Stimulated activated CD4-positive, alpha-beta T cell treated with anti-CD3 and anti-CD28 coated beads, Interleukin-2, amount 100 ng/mL, for 24 hours (primary cell): ENCODE measurements at places on chromosomes 13 and 19.

DNA sequence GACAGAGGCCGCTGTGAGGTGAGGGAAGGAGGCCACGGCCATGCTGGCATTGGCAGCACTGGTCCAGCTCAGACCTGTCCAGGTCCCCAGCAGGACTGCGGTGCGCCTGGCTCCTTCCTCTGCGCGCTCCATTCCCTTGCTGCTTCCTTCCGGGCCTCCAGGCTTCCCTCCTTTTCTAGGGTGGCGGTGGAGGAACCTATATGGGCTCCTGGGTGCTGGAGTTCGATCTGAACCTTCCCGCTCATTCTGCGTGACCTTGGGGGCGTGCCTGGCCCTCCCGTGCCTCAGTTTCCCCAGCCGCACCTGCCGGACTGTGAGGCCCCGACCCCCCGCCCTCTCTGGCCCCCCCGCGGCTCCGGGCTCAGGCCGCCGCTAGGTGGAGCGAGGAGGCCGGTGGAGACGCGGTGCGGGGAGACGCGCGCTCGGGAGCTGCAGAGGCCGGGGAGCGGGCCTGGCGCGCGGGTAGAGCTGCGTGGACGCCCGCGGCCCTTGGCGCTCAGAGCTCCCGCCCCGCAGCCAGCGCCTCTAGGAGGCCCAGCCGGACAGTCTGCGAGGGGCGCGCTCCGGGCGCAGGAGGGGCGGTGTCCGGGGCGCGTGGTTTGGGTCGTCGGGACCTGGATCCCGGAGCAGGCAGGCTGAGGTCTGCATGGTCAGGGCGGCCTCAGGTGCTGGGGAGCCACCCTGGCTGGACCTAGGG lies 29.9 kb downstream of the EFNA2 start:
- peak; percentile 55 for DNase-seq

DNA sequence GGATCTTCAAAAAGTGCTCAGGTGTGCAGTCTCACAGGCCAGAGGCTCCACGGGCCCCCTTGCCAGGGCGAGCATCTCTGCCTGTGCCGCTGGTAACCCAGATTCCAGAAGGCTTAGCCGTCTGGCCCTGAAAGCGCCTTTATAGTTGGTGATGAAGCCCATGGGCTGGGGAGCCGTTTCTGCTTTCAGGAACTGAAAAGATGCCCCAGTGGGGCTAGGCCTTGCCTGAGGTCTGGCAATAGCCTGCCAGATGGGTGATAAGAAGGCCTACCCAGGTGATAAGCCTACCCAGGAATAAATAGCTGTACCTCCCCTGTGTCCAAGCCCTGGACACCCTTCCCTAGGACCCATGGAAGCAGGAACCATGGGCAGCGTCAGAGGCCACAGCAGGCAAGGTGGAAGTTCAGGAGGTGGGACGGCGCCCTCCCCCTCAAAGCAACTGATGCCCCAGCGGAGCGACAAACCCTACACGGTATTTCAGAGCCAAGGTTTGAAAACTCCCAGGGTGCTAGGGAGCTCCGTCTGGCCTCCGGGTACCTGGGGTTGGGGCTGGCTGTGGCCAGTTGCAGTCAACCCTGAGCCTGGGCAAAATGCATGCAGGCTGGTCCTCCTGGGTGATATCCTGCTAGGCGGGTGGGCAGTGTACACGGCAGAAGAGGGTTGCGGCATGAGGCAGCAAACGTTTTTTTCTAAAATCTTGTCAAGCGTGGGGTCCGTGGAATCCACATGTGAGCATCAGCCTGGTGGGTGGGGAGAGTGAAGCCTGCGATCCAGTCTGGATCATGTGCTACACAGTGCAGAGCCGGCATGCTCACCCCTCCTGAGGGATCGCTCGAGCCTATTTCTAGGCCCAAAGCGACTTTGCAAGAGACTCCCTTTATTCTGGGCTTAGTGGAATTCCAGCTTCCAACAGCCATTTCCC lies 45.3 kb downstream of the ACTN4 start:
- no peak for DNase-seq

- DNase-seq, result no peak
Observed at GRCh38 chr19:50425581-50425980, 6.8 kb downstream of the SPIB start.

DNA sequence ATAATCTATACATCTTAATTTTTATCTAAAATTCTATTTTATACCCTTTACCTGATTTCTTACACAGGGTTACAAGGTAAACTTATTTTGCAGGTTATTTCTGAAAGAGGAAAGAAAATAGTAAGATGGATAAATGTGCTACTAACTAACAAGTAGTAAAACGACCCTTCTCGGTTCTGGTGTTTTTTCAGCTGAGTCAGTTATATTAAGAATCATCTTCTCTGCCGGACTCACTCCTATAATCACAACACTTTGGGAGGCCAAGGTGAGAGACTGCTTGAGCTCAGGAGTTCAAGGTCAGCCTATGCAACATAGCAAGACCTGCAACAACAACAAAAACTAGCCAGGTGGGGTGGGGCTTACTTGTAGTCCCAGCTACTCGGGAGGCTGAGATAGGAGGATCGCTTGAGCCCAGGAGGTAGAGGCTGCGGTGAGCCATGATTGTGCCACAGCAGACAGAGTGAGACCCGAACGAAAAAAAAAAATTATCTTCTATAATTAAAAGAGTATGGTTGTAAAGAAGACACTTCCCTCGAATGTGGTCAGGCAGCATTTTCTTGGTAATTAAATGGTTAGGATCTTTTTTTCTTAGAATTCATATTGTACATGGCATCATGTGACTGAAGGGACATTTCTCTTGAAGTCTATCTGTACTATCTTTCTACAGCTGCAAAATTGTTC lies 27.9 kb upstream of the RCBTB2 start:
- DNase-seq, result no peak

GRCh38 chr19:14147797-14148605 lies 11.6 kb upstream of the ASF1B start:
- peak; percentile 58 for DNase-seq

GRCh38 chr13:91134803-91135184 lies 212.7 kb upstream of the MIR17HG start:
- DNase-seq, result no peak

DNA sequence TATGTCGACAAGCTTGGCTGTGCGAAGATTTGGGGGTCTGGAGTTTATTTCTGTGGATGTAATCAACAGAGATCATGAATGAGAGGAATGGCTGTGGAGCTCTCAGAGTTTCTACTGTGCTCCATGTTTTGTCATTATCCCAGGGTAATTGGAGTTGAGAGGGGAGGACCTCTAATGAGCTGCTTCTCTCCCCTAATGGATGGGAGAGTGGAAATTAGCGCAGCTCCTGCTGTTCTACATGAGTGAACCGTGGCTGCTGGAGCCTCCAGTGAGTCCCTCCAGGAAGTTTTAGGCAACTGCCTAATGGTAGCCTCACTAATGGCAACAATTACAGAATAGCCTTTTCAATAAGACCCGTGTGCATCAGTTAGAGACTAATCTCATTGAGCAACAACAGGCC lies 31.3 kb upstream of the FGF9 start:
- no peak for DNase-seq

- no peak for DNase-seq
Observed at GRCh38 chr13:33270895-33271538, 14.5 kb downstream of the STARD13 start.

DNA sequence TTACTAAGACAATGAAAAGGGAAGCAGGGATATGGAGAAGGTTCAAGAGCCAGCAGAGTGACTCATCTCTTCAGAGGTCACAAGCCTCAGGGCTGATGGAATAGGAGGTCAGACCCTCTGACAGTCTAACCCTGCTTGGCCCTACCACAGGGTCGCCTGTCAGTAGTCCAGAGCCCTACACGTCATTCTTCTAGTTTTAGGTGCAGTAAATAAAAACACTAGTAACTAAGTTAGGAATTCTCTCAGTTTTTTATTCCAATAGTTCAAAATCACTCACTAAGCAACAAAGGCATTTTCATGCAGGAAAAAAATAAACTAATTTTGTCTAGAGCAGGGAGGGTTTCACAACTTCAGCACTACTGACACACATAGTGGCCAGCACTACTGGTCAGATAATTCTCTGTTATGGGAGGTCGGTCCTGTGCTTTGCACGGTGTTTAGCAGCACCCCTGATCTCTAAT lies 27.2 kb downstream of the FOXO1 start:
- no peak for DNase-seq

DNA sequence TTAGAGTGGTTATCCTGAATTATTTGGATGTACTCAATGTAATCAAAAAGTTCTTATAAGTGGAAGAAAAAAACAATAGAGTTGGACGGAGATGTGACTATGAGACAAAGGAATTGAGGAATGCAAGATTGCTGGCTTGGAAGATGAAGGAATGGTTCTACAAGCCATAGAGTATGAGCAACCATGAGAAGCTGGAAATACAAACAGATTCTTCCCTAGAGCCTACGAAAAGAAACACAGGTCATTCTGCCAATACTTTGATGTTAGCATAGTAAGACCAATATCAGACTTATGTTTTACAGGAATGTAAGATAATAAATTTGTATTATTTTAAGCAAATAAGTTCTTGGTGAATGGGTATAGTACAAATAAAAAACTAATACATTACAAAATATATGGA lies 249.2 kb downstream of the DIAPH3 start:
- no peak for DNase-seq

- peak; percentile 80 for DNase-seq
Observed at GRCh38 chr19:13212759-13213330, 62.6 kb downstream of the IER2 start.

- no peak for DNase-seq
Observed at GRCh38 chr13:41944635-41945397, 16.1 kb downstream of the VWA8 start.

DNA sequence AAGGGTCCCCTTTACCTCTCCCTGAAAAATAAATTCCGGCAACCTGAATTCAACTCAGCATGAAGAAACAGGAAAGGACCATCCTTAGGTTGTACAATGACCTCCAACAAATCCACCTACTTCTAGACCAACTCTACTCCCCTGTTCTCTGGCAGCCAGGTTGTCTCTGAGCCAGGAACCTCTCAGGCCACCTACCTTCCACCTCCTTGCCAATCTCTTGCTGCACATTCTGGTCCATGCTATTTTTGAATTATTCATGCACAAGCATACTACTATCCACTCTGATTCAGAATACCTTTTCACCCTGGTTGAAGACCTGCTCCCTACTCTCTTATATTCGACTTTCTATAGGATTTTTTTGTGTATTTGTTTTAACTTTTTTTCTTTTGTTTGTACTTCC lies 415.0 kb upstream of the ZNF507 start:
- DNase-seq, result no peak

- no peak for DNase-seq
Observed at GRCh38 chr13:50243931-50244330, 228.7 kb downstream of the KCNRG start.

GRCh38 chr13:109985871-109986450 lies 199.6 kb upstream of the IRS2 start:
- DNase-seq, result no peak

GRCh38 chr13:28246891-28247290 lies 108.5 kb downstream of the PAN3 start:
- no peak for DNase-seq

GRCh38 chr13:30165071-30165470 lies 142.3 kb downstream of the KATNAL1 start:
- DNase-seq, result no peak

DNA sequence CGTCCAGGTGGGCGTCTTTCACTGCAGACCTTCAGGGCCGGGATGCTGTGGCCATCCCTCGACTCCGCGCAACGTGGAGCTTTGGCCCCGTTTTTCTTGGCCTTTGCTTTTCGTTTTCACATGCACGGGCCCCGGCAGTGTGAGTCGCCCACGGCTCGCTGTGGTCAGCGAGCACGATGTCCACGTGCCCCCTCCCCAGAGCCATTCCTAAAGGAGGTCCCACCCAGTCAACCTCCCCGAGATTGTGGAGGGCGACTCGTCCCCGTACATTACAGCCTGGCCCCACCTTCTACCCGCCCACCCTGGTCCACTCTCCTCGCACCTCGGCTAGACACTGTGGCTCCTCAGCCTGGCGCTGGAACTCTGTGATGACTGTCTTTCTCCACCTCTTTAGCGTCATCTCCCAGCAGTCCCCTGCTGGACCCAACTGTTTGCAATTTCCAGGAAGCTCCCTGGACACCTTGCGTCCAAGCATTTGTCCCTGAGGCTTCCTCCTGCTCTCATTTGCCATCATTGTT lies 405 bp downstream of the ZNF446 start:
- no peak for DNase-seq

- DNase-seq, result no peak
Observed at GRCh38 chr13:31945202-31945961, 86.2 kb upstream of the FRY start.

GRCh38 chr19:1274081-1274851 lies 1.1 kb upstream of the FAM174C start:
- DNase-seq, result no peak

GRCh38 chr13:20053016-20053415 lies 94.5 kb downstream of the ZMYM2 start:
- DNase-seq, result no peak
